ENCODE measurements at places on chromosomes 2 and 18. TPM values are rescaled to one million over a fixed set of nuclear protein-coding genes. Genes with fewer than 3 reads are reported as not detected.

GRCh38 chr2:73255907-73256617, 22.0 kb downstream of the CCT7 start:
- DNase-seq: no peak

DNA sequence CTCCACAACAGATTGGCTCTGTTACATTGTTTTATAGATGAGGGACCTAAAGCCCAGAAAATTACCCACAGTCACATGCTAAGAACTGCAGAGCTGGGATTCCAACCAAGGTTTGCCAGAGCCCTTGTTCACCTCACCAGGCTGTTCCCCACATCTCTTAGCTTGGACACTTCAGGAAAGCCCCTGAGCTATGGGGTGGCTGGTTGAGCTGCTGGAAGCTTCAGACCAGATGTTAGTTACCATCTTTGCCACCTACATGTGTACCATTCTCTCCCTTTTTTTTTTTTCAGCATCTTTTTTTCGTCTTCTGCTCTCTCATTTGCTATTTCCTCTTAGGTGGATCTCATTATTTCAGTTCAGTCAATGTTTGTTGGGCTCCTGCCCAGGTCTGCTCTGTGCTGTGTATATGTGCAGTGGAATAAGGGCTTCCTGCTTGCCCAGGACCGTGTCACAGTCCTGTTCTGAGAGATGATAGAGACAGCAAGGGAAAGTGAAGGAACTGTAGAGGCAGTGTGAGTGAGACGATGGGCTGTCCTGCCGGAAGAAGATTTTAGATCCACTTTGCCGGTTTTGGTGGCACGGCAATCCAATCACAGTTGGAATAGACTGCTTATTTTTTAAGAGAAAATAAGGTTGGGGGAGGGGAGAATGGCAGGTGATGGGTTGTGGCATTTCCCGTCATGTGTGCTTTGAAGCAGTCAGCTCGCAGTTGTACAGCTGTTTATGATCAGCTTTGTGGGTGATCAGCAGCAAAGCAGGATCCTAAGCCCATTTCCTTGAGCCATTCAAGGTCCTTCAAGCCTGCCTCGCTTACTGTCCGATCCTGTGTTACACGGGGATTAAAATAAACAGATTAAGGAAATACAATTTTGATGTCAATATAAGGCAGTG, 152.6 kb downstream of the RTN4 start:
- DNase-seq: no peak

CYS1 gene
- 4.1 TPM for total RNA-seq

DNA sequence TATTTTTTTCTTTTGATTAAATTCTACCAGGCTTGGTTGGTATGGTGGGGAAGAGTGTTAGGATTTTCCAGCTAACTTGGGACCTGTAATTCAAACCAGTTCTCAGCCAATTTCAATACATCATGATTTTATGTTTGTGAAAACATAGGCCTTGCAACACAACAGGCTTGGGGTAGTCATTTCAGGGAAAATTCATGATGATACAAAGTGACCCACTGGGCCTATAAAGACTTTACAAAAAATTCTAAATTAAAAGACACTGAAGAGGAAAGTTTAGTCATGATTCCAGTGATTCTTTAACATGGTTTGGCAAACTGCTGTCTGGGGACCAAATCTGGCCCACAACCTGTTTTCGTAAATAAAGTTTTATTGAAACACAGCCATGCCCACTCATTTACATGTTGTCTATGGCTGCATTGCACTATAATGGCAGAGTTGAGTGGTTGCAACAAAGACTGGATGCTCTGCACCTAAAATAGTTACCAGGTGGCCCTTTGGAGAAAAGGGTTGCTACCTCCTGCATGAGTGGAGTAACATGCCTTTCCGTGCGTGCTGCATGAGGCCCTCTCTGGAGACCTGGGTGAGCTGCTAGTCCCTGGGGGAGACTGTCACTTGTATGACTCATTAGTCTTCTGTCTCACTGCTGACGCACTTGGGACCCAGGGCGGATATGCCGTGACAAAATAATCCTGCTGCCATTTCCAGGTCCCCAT, 73.6 kb downstream of the NPAS2 start:
- no peak for DNase-seq

- DNase-seq: no peak
These were observed 106.0 kb downstream of the KIAA1328 start for GRCh38 chr18:36934884-36935283.

- no peak for DNase-seq
These were observed 1467.8 kb downstream of the DPP10 start for GRCh38 chr2:115910270-115910669.

DNA sequence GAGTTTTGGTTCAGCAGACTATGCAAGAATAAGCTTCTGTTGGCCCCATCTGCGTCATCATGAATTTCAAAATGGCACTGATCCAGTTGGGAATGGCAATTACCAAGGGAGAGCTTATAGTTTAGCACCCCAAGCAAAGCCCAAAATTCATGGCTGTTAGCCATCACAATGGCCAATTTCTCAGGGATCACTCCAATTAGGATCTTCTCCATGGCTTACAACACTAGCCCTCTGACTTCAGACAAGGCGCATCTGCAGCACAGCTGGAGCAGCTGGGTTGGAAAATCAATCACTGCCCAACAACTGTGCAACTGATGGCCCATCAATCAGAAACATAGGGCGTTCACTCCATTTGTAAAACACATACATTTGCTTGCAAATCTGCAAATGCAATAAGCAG, 273.6 kb downstream of the SRBD1 start:
- no peak for DNase-seq

DNA sequence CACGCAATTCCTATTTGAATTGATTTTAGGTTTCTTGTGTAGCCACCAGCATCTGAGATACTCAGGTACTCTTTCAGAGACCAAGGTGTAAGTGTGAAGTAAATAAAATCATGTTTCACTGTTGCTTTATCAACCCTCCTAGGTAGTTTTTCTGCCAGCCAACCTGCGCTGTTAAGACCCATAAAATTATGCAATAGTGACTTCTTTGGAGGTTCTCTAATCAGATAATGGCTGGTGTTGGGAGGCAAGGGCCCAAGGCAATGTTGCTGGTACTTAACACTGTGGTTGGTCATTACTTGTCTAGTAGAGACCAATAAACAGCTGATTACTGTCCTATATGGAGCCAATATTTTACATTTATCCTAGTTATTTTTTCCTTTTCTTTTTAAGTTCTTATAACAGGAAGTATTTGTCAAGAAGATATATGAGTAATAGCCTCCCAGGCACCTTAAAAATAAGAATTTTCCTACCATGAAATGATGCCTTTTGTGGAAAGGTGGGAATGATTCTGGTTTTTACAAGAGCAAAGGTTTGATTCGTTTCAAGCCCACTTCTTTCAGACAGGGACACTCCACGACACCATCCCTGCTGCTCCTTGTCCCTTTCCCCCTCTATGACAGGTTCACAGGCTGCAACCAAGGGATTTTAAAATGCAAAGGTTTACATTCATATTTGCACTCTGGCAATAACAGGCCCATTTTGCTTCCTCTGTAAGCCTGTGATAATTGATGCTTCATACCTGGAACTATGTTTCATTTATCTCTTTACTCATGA, 259.3 kb downstream of the MEIS1 start:
- no peak for DNase-seq

PSD4 gene
- total RNA-seq: 4.1 TPM

C18orf63 gene
- not detected for total RNA-seq

GRCh38 chr18:713135-713490, 683 bp upstream of the ENOSF1 start:
- no peak for DNase-seq

GRCh38 chr2:18986046-18986445, 372.4 kb downstream of the OSR1 start:
- DNase-seq: no peak

DNA sequence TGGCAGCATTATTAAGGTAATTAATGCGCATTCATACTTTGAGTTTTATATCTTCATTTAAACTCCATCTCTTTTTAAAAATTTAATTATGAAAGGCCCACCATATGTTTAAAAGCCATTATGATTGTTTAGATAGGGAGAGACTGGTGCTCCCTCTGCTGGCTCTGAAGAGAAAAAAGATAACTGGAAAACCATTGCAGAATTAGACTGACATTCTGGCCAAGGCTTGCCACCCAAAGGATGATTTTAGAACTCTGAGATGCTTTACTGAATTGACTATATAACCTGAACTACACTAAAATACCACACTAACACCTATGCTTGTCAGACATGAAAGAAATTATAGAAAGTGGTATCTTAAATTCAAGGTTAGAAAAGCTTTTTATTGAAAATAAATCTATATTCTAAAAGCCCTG, 127.6 kb upstream of the SPOPL start:
- no peak for DNase-seq

LYG2 gene
- total RNA-seq: not detected

- no peak for DNase-seq
These were observed 29.2 kb downstream of the UNC50 start for GRCh38 chr2:98637401-98638147.

CCDC85A gene
- 2.5 TPM for total RNA-seq

DNA sequence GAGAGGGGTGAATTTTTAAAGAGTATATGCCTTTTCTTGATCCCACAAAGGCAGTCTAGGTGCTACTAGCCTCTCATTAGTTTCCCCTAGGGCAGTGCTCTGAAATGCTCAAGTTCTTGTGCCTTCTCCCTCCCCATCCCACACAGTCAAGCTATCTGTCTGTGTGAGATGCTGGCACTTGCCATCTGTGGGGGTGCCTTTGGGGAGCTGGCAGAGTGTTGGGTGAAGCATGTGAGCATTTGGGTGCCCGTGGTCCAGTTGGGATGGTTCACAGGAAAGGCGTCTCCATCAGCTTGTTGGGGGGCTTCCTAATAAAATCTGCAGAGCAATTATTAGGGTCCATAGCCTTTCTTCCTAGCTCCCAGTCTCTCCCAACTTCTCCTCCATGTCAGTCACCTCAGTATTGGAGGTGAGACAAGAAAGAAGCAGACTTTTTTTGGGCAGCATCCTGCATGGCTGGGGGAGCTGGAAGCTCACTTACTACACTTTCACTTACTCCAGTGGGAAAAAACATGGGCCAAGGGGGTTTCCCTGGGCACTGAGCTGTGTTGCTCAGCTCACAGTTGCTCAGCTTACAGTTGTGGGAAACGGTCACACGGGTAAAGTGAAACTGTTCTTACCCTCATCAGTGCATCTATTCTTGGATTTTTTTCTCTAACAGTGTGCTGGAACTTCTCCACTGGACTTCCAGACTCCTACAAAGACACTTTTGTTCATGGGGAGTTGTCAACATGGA, 29.3 kb downstream of the COLEC11 start:
- no peak for DNase-seq

MYO7B gene
- 0.27 TPM for total RNA-seq

DNA sequence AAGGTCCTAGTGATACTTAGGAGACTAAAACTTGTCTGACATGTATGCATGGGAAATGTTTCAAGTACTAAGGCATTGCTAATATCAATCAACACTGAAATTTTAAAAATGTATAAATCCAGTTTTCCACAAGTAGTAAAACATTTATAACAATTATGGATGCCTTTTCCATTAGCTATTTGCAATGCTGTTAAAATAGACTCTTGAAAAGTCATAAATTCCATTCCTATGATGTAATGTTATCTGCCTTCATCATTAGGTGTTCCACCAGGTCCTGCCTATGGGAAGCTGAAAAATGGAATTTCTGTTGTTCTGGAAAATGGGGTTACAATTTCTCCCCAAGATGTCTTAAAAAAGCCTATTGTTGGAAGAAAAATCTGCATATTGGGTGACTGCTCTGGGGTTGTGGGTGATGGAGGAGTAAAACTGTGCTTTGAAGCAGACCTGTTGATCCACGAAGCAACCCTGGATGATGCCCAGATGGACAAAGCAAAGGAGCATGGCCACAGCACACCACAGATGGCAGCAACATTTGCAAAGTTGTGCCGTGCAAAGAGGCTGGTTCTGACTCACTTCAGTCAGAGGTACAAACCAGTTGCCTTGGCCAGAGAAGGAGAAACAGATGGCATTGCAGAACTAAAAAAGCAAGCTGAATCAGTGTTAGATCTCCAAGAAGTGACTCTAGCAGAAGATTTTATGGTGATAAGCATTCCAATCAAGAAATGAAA, 18.7 kb downstream of the ELAC1 start:
- DNase-seq: no peak

DNA sequence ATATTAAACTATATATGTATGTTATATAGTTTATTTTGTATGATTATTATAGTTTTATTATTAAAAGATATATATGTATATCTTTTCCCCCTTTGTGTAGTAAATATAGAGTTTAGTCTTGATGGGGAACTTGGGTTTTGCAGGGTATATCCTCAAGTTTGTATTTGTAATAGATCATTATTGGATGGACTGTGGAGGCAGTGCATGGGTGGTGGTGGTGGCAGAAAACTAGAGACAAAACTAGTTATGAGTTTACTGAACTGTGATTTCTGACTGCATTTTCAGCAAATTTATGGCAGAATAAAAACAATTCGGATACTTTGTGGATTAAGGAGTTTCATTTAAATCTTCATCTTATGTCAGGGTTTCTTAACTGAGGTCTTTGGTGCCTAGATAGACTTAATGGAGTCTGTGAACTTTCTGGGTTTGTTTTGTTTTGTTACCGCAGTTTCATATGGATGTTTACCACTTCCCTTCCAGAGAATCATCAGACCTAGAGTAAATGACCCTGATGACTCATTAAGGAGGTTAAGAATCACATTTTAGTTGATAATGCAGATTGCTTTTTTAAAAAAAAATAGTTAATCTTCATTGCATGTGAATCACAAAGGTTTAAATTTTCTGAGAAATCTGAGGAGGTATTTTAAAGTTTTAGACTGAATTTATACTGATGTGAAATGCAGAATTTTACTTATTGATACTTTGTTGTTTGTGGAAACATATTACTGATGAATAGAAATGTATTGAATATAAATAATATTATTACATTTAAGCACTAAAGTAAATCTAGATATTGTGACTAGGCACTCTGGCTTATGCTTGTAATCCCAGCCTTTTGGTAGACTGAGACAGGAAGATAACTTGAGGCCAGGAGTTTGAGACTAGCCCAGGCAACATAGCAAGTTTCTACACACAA, 14.5 kb downstream of the EPC2 start:
- no peak for DNase-seq

DNA sequence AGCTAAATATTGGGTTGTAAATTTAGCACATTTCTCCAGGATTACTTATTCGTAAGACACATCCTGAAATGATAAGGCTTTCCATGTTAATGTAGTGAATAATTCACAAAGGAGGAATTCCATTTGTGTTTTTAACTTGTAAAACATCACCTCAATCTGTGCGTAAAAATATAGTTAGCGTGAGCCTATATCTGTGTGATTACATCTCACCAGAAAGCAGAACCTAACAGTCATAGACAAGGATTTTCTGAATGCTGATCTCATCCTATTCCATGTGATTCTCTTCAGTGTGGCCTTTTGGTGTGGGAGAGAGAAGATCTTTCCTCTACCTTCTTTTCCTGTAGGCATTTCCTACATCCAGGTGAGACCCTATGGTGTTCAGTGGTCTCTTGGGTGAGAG, 263.2 kb upstream of the RASGRP3 start:
- no peak for DNase-seq

- no peak for DNase-seq
These were observed 488.9 kb downstream of the PLCL1 start for GRCh38 chr2:198293281-198293680.

- no peak for DNase-seq
These were observed 481.4 kb upstream of the CDH7 start for GRCh38 chr18:65269375-65269774.

CLIP4 gene
- total RNA-seq: 63.1 TPM

GRCh38 chr18:59228351-59228750, 8.4 kb downstream of the GRP start:
- no peak for DNase-seq

GRCh38 chr2:28755421-28755820, 3.8 kb downstream of the PPP1CB start:
- no peak for DNase-seq

GRCh38 chr2:33108483-33109443, 162.0 kb downstream of the LTBP1 start:
- no peak for DNase-seq

- DNase-seq: no peak
These were observed 205.3 kb upstream of the ST6GAL2 start for GRCh38 chr2:107091163-107091864.

All from left cardiac atrium (tissue), 4 donors.